Activated CD8-positive, alpha-beta T cell treated with anti-CD3 and anti-CD28 coated beads for 36 hours (primary cell): ENCODE measurements at places on chromosomes 12 and 14.

DNA sequence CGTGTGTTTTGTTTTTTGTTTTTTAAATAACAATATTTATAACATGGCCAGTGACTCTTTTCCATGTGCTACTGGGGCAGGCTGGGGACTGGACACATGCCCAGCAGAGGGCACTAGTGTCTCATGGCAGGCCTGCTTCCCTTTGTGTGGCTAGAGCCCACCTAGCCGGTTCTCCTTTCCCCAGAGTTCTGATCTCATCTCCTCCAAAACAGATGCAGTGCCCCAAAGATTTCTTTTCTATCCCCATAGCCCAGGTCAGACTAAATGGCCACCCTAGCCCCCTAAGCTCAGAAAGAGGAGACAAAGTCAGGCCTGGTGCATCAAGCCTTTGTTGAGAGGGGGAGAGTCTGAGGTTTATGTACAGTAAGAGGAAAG lies 21.2 kb downstream of the PRPF40B start:
- peak; percentile 88 for DNase-seq

GRCh38 chr14:74400919-74401503 lies 25.0 kb downstream of the SYNDIG1L start:
- peak; percentile 7 for DNase-seq

DNA sequence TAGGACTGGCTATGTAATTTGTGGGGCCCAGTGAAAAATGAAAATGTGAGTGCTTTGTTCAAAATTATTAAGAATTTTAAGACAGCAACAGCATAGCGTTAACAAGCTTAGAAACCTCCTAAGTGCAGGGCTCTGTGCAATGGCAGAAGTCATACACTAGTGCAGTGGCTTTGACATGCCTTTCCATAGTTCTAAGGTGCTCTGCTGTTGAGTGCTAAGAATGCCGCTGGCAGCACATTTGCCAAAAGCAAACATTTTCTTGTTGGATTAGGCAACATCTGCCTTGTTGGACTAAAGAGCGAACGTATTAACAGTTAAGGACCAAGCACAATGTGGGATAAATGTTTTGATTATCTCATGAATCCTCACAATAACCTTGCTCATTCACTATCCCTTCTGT lies 244.9 kb upstream of the PDE3A start:
- no peak for DNase-seq

- DNase-seq, result no peak
These were observed 52.1 kb downstream of the LGMN start for GRCh38 chr14:92696366-92696765.
